ENCODE measurements at places on chromosomes 1 and 21. TPM values are rescaled to one million over a fixed set of nuclear protein-coding genes. Genes with fewer than 3 reads are reported as not detected.

Gene PLEKHA6
- 44.7 TPM for polyA plus RNA-seq

Gene AGT
- polyA plus RNA-seq: 23.9 TPM

Gene COL18A1
- polyA plus RNA-seq: 161 TPM

Gene ADCY10
- polyA plus RNA-seq: 1.2 TPM

Gene GJA5
- 29.2 TPM for polyA plus RNA-seq

Gene GLMN
- 34.6 TPM for polyA plus RNA-seq

Gene OPTC
- polyA plus RNA-seq: not detected

Gene FAM72C
- polyA plus RNA-seq: 1.4 TPM

Gene NR0B2
- polyA plus RNA-seq: 1.1 TPM

Gene C21orf58
- 11.7 TPM for polyA plus RNA-seq

Gene DPH2
- 20.8 TPM for polyA plus RNA-seq

Gene ITLN2
- not detected for polyA plus RNA-seq

Gene RGS8
- 0.04 TPM for polyA plus RNA-seq

Gene MR1
- 3.4 TPM for polyA plus RNA-seq

Gene MFAP2
- 231 TPM for polyA plus RNA-seq

Gene C1orf52
- polyA plus RNA-seq: 49.9 TPM

Gene PTCH2
- polyA plus RNA-seq: 8.0 TPM

Gene ANP32E
- 95.9 TPM for polyA plus RNA-seq

Gene CASQ1
- polyA plus RNA-seq: 0.63 TPM

Gene HCN3
- 7.0 TPM for polyA plus RNA-seq

Gene C1orf185
- polyA plus RNA-seq: not detected

Gene RAVER2
- 27.3 TPM for polyA plus RNA-seq
